ENCODE measurements at places on chromosomes 11 and 22. TPM values are rescaled to one million over a fixed set of nuclear protein-coding genes. Genes with fewer than 3 reads are reported as not detected.

DNA sequence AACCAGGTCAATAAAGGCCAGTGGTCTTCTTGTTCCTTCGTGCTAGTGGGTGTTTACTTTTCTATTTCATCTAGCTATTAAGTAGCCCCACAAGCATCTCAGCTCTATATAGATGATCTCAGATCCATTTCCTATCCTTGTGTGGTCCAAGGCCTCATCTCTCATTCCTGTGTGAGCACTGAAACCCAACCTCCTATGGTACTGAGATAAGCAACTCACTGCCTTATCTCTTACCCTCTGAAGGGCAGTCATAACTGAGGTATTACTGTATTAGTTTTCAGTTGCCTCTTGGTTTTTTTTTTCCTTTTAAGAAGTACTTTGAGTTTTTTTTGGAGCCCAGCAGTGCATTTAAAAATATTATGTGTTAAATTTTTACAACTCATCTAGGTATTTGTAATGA lies 28.3 kb downstream of the ACER3 start:
- no peak overlapping the region for H3K4me3 ChIP-seq
- H3K36me3 ChIP-seq: no peaks in the 10 kb centered on the region
- DNase-seq: no peak
- peaks cover 10% of the 10 kb centered on the region for H3K4me1 ChIP-seq
- H3K27me3 ChIP-seq: no peaks in the 10 kb centered on the region
- no peak overlapping the region for H3K27ac ChIP-seq

DNA sequence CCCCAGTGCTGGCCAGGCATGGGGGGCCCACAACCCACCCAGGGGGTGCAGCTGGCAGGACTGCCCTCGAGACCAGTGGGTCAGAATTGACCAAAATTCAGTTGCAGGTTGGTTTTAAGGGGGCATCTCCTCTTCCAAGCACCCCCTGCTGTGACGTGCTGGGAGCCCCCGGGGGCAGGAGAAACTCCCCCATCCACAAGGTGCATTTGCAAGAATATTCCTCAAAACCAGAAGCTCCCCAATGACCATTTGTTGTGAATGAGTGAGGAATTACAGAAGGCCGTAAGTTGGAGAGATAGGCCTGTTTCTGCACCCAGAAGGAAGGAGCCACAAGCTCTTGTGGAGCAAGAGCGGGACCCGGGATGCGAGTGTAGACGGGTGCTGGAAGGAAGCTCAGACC lies 414.5 kb downstream of the BRD1 start:
- no peaks in the 10 kb centered on the region for H3K4me1 ChIP-seq
- H3K27ac ChIP-seq: no peak overlapping the region
- H3K4me3 ChIP-seq: no peak overlapping the region
- no peaks in the 10 kb centered on the region for H3K36me3 ChIP-seq
- no peak for DNase-seq

GRCh38 chr11:2186669-2187279 lies 15.2 kb upstream of the TH start:
- H3K4me1 ChIP-seq: no peaks in the 10 kb centered on the region
- no peak overlapping the region for H3K4me3 ChIP-seq
- peak; percentile 56 for DNase-seq
- H3K27me3 ChIP-seq: peaks cover 14% of the 10 kb centered on the region
- H3K27ac ChIP-seq: no peak overlapping the region

DNA sequence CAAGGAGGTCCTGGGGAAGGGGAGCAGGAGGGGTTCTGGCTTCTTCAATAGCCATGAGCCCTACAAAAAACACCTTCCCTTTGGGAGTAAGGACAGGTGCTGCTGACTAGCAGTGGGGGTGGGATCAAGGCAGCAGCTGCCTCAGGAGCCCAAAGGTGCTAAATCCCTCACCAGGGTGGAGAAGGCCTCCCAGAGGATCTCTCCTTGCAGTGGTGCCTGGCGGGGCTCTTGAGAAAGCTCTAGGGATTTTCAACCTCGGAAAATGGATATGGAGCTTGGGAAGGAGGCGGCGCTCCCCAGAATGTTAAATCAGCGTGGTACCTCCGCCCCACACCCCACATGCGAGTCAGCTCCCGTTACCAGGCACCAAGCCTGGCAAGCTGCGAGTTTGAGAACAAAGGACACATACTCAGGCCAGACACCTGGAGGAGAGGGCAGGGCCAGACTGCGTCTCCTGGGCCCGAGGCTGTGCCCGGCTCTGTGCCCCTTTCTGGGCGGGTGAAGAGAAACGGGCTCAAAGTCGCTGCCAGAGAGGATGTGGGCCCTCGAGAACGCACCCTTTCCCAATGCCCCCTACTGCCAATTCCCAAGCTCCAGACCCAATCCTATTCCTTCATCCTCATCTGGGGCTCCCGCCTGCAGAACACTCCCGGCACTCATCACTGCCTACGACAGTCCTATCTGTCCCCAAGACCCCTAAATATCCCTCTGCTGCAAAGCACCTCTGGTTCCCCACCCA lies 139.0 kb downstream of the BRD1 start:
- no peaks in the 10 kb centered on the region for H3K36me3 ChIP-seq
- no peak overlapping the region for H3K4me3 ChIP-seq
- no peak for DNase-seq
- peaks cover 7% of the 10 kb centered on the region for H3K27me3 ChIP-seq

The POU2AF3 gene
- not detected for total RNA-seq

The CBLIF gene
- total RNA-seq: not detected

Data from activated CD4-positive, alpha-beta memory T cell treated with anti-CD3 and anti-CD28 coated beads for 36 hours (primary cell).